ENCODE measurements at places on chromosomes 5 and 9.

DNA sequence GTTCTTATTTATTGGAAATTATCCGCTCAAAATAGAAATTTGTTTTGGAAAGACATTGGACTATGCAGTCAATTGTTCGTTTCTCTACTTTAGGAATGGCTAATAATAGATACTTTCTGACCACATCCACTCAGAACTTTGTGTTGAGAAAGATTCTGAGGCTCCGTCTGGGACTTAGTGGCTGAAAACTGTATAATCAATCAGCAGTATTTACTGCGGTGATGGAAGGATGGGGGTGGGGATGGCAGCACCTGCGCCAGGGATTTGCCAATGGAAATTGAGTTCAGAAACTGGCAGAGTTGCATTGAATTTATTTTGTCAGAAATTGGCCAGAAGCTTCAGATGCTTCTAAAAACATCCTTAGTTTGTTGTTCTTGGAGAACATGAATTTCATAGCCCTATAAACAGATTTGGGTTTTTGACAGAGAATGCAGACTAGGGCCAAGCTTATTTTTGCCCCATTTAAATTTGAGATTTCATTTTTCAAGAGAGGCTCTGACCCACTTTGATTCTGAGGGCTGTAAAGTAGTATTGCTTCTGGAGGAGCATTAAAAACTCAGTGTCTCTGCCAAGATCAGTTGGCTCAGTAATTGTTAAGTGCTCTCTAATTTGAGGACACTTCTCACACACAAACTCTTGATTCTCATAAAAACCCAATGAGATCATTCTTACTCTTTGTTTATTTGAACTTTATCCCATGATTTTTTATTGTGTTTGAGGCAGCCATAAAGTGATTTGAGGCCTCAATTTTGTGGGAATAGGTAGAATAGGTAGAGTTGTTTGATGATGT lies 215.1 kb downstream of the CD180 start:
- DNase-seq, result no peak

DNA sequence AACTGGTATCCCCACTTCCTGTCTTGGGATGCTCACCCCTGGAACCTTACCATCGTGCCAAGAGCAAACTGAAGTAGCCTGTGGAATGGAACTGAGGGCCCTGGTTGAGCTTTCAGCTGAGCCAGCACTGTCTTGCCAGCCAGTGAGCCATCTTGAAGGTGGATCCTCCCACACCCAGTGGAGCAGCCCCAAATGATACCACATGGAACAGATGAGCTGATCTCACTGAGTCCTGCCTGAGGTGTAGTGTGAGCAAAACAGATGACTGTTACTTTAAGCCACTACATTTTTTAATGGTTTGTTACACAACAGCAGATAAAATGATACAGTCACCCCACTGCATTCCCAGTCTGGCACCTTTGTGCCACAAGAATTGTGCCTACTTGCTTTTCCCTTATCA lies 2.2 kb upstream of the PCYOX1L start:
- no peak for DNase-seq

GRCh38 chr5:142426129-142427014 lies 101.6 kb upstream of the SPRY4 start:
- peak; percentile 6 for DNase-seq

GRCh38 chr5:53733853-53734252 lies 173.4 kb downstream of the NDUFS4 start:
- DNase-seq, result no peak

- no peak for DNase-seq
These were observed 119.8 kb upstream of the NEK6 start for GRCh38 chr9:124137944-124138335.

DNA sequence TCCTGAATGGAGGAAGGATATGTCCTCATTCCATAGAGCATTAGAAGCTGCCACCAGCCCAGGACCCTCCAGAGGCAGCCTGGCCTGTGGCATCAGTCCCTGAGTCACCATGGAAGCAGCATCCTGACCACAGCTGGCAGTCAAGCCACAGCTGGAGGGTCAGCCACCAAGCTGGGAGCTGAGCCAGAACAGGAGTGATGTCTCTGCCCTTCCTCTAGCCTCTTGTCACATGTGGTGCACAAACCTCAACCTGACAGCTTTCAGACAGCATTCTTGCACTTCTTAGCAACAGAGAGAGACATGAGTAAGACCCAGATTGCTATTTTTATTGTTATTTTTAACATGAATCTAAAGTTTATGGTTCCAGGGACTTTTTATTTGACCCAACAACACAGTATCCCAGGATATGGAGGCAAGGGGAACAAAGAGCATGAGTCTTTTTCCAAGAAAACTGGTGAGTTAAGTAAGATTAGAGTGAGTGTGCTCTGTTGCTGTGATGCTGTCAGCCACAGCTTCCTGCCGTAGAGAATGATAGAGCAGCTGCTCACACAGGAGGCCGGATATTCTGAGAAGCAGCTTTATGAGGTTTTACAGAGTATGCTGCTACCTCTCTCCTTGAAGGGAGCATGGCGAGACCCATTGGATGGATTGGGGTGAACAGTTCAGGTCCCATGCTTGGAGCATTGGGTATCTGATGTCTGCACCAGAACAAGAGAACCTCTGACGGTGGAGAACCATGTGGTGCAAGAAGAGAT lies 13.0 kb upstream of the CYFIP2 start:
- DNase-seq, result peak; percentile 57

GRCh38 chr9:115263371-115264075 lies 145.6 kb upstream of the TNC start:
- no peak for DNase-seq

GRCh38 chr9:19918630-19919029 lies 129.8 kb upstream of the SLC24A2 start:
- DNase-seq, result no peak

GRCh38 chr5:77849308-77849900 lies 73.3 kb upstream of the TBCA start:
- DNase-seq, result no peak

DNA sequence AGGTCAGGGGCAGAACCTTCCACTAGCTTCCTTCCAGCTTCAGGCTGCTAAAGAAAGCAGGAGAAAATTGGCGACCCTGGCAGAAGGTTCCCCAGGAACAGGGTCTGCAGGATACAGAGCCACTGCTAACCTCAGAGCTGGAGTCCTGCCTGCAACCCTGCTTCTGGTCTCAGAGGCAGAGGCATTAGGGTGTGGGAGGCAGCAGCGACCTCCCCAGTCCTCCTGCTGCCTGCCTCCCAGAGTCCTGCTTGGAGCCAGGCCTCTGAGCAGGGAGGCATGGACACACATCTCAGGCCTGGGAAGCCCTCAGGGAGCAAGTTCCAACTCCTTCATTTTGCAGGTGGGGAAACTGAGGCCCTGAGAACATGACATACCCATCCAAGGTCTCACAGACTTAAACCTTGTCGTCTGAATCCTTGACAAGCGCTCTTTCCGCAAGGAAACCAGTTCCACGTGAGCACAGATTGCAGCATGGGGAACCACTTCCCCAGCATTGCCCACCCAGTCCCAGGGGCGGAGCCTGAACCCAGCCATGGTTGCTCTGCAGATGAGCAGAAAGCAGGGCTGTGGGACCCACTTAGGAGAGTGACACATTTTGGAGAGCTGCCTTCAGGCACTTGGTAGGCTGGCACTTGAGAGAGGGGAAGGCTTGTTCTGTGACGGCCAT lies 28.2 kb upstream of the HAND1 start:
- DNase-seq, result no peak

DNA sequence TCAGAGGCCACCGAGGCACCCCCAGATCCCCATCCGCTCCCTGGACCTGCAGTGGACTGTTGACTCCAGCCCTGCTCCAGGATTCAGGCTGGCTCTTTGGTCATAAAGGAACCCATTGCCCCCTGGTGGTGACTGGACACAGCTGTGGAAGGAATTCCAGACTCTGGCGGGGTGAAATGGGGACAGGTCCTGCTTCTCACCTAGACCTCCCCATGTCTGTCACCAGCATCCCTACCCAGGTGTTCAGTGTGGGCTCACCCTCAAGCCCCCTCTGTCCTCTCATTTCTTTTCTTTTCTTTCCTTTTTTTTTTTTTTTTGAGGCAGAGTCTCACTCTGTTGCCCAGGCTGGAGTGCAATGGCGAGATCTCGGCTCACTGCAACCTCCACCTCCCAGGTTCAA lies 25.5 kb upstream of the STXBP1 start:
- DNase-seq, result no peak

- no peak for DNase-seq
These were observed 32.6 kb upstream of the PLAC8L1 start for GRCh38 chr5:146137967-146138403.

DNA sequence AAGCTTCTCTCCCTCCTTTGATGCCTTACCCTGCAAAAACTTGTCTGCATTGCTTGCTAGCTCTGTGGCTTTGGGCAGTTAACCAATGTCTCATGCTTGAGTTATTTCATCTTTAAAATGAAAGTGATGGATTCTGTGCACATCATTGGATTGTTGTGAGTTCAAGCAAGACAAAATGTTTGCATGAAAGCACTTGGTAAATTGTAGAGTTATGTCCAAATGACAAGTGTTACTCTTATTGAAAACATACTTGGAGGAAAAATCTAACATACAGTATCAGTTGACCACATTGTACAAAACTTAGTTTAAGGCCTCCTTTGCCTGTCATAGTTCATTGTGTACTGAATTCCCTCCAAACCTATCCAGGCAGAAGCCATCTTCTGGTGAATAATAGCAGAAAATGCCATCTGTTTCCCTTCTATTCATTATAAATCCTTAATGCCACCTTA lies 30.0 kb downstream of the TGFBR1 start:
- no peak for DNase-seq

DNA sequence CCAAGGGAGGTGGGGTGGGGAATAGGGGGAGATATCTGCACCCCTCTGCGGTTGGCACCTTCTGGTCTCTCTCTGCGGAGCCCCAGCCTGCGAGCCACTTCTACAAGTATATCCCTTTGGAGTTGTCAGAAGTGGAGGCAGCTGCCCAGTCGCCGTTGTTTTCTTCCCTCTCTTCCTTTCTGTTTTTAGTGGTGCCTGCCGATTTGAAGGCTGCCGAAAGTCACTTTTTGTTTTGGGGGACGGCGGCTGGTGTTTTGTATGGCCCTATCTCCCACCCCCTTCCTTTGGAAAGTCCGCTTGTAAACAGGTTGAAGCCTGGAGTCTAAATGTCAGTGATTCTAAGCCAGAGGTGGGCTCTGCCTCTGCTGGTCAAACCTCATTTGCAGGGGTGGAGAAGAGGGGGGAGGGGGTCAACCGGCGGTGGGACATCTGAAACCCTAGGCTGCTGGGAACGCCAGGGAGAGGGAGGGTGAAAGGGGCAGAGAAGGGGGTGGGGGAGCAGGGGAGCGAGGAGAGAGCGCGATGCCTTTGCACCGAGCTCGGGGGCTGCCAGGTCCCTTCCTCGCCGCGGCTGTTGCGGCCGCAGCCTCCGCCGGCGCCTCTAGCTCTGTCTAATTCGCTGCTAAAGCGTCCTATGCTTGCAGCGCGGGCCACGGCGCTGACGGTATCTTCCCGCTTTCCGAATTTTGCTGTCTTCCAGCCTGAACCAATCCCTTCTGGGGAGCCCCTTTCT lies at the start of gene FGF10:
Gene FGF10, minus strand, starts transcription at position 331 of the 733 bp plus-strand sequence. CDS start 738 bp downstream, outside the sequence.
- no peak for DNase-seq

DNA sequence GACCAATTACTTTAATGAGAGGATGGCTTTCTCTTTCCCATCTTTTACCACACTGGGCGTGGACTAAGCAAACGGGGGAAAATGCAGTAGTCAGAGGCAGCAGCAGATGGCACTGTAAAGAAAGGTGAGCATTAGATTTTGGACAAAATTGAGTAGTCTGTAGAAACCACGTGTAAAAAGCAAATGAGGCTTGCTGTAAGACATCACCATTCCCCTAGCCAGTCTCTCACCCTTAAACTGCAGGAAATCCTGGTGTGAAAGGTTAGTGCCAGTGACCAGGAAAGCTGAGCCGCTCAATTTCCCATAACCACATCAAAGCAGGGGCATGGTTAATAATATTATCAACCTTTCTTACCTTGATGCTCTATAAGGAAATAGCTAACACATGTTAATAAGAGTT lies 31.8 kb downstream of the SPATA31C2 start:
- DNase-seq, result no peak

GRCh38 chr9:7234144-7234543 lies 476.4 kb downstream of the KDM4C start:
- no peak for DNase-seq

GRCh38 chr9:15843931-15844330 lies 291.1 kb downstream of the CCDC171 start:
- DNase-seq, result no peak

- DNase-seq, result no peak
These were observed 64.4 kb upstream of the ANGPTL2 start for GRCh38 chr9:127186806-127187205.

GRCh38 chr5:41966401-41967105 lies 41.5 kb downstream of the FBXO4 start:
- DNase-seq, result no peak

DNA sequence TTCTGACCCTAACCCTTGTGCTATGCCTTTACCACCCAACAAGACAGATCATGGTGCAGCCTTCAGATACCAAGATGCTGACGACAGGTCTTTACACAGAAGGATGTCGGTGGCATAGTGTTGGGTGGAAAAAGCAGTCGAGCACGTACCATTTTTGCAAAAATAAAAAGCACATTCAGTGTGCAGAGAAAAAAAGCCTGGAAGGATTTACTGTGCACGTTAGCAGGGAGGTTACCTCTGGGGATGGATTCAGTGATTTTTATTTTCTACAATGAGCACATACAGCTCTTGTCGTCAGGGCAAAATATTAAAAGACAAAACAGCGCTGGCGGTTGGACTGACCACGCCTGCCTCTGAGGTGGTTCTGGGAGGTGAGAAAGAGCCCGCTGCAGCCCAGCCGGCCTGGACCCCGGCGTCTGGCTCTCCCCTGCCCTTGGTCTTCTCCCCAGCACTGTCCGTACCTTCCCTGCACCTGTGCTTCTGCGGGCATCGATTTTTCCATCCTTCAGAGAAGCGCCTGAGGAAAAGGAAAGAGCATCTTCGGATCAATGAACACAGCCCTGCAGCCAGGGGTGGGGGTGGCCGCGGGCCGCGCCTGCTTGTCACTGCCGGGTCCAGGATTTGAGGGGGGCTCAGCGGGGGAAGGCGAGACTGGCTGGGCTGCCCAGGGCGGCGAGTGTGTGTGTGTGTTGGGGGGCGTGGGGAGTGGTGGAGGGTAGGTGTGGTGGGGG lies 200.0 kb upstream of the IER5L start:
- DNase-seq, result no peak

GRCh38 chr9:86341007-86341491 lies 13.2 kb downstream of the TUT7 start:
- DNase-seq, result no peak

DNA sequence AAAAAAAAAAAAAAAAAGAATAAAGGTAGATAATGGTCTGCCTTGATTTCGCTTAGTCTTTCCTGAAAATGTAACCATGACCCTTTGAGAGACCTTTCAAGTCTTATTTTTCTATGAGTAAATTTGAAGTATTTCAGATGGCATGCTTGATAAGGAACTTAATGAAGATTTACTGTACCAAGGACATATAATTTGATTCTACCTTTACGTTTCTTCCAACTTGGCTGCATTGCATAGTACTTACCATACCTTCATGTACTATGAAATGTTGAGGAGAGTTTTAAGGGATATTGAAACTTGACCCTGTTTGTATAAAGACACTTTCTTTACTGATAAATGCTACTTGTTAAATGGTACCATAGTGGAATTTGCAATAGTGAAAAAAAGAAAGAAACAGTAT lies 35.0 kb upstream of the SNX24 start:
- DNase-seq, result no peak

All from stimulated activated CD8-positive, alpha-beta memory T cell treated with anti-CD3 and anti-CD28 coated beads, Interleukin-7, amount 100 ng/mL, for 4 hours (primary cell).